AML-193 (cell line): ENCODE measurements at places on chromosomes 5 and 9.

DNA sequence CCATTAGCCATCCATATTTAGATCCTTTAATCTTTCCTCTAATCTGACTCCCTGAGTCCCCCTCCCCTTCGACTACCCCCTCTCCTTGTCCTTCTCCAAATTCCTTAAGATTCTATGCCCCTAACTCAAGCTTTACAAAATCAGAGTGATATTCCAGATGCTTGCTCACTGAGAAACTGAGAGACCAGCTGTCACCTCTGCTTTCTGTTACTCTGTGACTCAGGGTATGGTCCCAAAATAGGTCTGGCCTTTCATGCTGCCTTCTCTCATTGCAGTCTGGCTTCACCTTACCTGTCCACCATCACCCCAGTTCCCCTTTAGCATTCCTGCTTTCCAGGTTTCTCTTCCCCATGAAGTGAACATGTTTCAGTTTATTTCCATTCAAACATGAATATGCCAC lies 383.3 kb upstream of the SLC30A5 start:
- no peak for DNase-seq

GRCh38 chr5:135452321-135453030 lies at the start of gene TIFAB:
Gene TIFAB, minus strand, starts transcription at chr5:135452351. Its CDS starts 2,412 bp downstream, at chr5:135449939.
- no peak for DNase-seq

DNA sequence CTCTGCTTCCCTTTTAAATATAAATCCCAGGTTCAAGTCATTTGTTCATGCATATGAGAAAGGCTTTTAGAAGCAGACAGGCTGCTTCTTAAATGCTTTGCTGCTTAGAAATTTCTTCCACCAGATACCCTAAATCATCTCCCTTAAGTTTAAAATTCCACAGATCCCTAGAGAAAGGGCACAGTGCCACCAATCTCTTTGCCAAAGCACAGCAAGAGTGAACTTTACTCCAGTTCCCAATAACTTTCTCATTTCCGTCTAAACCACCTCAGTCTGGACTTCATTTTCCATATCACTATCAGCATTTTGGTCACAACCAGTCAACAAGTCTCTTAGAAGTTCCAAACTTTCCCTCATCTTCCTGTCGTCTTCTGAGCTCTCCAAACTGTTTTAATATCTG lies 679.8 kb upstream of the FTMT start:
- DNase-seq: no peak

DNA sequence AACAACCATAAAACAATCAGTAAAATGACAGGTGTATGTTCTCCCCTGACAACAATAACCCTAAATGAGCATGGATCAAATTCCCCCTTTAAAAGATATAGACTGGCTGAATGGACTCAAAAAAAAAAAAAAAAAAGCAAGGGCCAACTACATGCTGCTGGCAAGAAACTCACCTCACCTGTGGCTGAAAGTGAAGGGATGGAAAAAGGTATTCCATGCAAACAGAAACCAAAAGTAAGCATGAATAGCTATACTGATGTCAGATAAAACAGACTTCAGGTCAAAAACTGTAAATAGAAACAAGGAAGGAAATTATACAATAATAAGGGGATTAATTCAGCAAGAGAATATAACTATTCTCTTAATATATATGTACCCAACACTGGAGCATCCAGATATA lies 54.2 kb upstream of the SSBP2 start:
- DNase-seq: no peak

- DNase-seq: no peak
Observed at GRCh38 chr5:136213919-136214493, 21.0 kb upstream of the SMIM32 start.

DNA sequence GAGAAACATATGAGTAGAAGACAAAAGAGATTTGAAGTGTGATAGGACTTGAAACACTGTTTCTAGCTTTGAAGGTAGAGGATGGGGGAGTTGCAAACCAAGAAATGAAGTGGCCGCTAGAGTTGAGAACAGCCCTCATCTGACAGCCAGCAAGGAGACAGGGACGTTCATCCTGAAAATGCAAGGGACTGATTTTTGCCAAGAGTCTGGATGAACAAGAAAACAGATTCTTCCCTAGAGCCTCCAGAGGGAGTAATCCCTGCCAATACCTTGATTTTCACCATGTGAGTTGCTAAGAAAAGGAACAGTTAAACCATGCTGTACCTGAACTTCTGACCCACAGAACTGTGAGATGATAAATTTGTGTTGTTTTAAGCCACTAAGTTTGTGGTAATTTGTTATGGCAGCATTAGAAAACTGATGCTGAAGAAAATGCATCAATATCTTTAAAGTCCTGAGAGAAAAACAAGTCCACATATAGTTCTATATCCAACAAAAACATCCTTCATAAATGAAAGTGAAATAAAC lies 154.0 kb upstream of the ADAMTSL1 start:
- no peak for DNase-seq
